ENCODE measurements at places on chromosomes 2 and 18. TPM values are rescaled to one million over a fixed set of nuclear protein-coding genes. Genes with fewer than 3 reads are reported as not detected.

Gene LIMS3
- not detected for total RNA-seq

Gene AGXT
- total RNA-seq, result not detected

Gene CLEC4F
- total RNA-seq, result not detected

Gene RAB17
- total RNA-seq, result 0.12 TPM

Gene CYRIA
- total RNA-seq, result 0.26 TPM

Gene XRCC5
- total RNA-seq, result 177 TPM

Gene SH3BP4
- 28.9 TPM for total RNA-seq

Gene ARHGEF4
- total RNA-seq, result 7.5 TPM

Gene FZD7
- total RNA-seq, result 6.9 TPM

Gene METTL4
- 6.3 TPM for total RNA-seq

Gene ICOS
- total RNA-seq, result not detected

Gene TET3
- 6.0 TPM for total RNA-seq

Gene ZNF892
- not detected for total RNA-seq

Gene MAT2A
- 428 TPM for total RNA-seq

Gene COL4A4
- total RNA-seq, result 1.2 TPM

Gene RAB6C
- not detected for total RNA-seq

Gene ATP6V1B1
- total RNA-seq, result 2.3 TPM

Gene PJVK
- total RNA-seq, result 1.7 TPM

Gene PTMA
- total RNA-seq, result 1,602 TPM

Gene DYNAP
- not detected for total RNA-seq

Gene COL6A3
- total RNA-seq, result 0.10 TPM

Gene PRKCE
- total RNA-seq, result 8.6 TPM

Gene KRTCAP3
- 0.71 TPM for total RNA-seq

Gene SLC5A7
- not detected for total RNA-seq

Gene CYBRD1
- 26.3 TPM for total RNA-seq

Gene ST8SIA3
- total RNA-seq, result not detected

Gene CCDC85A
- 0.05 TPM for total RNA-seq

Gene SPHKAP
- total RNA-seq, result not detected

Gene DLX1
- total RNA-seq, result 3.5 TPM

Gene TMEM178A
- 0.14 TPM for total RNA-seq

Gene CHMP3
- 129 TPM for total RNA-seq

Gene FAM237A
- total RNA-seq, result not detected

Gene DTYMK
- total RNA-seq, result 131 TPM

Gene CMPK2
- 0.67 TPM for total RNA-seq

Gene ZSWIM2
- total RNA-seq, result not detected

Gene HAAO
- total RNA-seq, result not detected

Gene PCARE
- total RNA-seq, result not detected

Gene CGREF1
- 8.7 TPM for total RNA-seq

Gene PLGLB1
- total RNA-seq, result 1.1 TPM

Gene RND3
- total RNA-seq, result 56.9 TPM

Gene TCF23
- total RNA-seq, result not detected

Gene PHOSPHO2
- total RNA-seq, result 3.0 TPM

Gene FSIP2
- total RNA-seq, result not detected

Gene MRPS9
- 30.1 TPM for total RNA-seq
